ENCODE measurements at places on chromosomes 2 and 18. TPM values are rescaled to one million over a fixed set of nuclear protein-coding genes. Genes with fewer than 3 reads are reported as not detected.
A peak's percentile ranks its signal among the peaks of the same experiment; 100 is the strongest.

- peaks cover 24% of the 10 kb centered on the region for H3K36me3 ChIP-seq
- H3K4me3 ChIP-seq: no peak overlapping the region
- H3K4me1 ChIP-seq: peaks cover 3% of the 10 kb centered on the region
- no peak overlapping the region for H3K27ac ChIP-seq
- H3K27me3 ChIP-seq: peaks cover 18% of the 10 kb centered on the region
Observed at GRCh38 chr2:1224901-1225300, 188.4 kb upstream of the TPO start.

GRCh38 chr18:57807336-57808117 lies 4.4 kb upstream of the ATP8B1 start:
- no peak overlapping the region for H3K4me3 ChIP-seq
- DNase-seq: no peak
- H3K4me1 ChIP-seq: peaks cover 18% of the 10 kb centered on the region
- peaks cover 4% of the 10 kb centered on the region for H3K36me3 ChIP-seq

GRCh38 chr18:73355121-73355520 lies 487.3 kb upstream of the NETO1 start:
- H3K4me1 ChIP-seq: no peaks in the 10 kb centered on the region
- no peaks in the 10 kb centered on the region for H3K27me3 ChIP-seq
- no peaks in the 10 kb centered on the region for H3K36me3 ChIP-seq
- H3K4me3 ChIP-seq: no peak overlapping the region
- H3K27ac ChIP-seq: no peak overlapping the region

- H3K27me3 ChIP-seq: peaks cover 21% of the 10 kb centered on the region
- H3K4me3 ChIP-seq: no peak overlapping the region
- no peak for DNase-seq
- peaks cover 4% of the 10 kb centered on the region for H3K36me3 ChIP-seq
- peaks cover 15% of the 10 kb centered on the region for H3K4me1 ChIP-seq
Observed at GRCh38 chr18:48139431-48140347, 209.2 kb upstream of the SMAD2 start.

DNA sequence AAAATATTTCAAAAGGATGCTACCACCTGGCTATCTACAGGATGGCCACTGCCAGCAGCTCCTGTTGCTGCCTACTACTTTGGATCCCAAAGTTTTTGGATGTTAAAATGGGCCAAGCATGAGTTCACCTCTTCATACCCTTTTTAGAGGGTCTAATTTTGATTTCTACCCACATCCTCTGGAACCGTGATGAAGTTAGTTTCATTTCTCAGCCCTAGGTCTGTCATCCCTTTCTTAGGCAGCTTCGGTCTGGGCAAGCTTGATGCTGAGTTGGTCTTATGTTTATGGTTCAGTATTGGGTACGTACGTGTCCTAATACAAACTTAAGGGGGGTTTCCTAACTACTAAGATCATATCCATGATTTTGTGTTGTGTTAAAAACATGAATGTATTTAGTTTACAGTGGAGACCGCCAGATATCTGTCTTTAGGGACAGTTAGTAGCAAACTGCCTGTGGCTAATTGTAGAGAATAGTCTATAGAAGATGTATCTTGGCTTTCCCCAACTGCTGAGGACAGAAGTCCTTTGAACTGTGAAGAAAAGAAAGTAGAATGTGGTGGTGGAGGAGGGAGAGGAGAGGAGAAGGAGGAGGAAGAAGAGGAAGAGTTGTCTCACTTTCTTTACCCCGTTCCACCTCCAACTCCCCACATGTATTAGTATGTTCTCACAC lies 184.9 kb downstream of the UBE2E3 start:
- H3K27ac ChIP-seq: no peak overlapping the region
- no peak overlapping the region for H3K4me3 ChIP-seq
- H3K27me3 ChIP-seq: no peaks in the 10 kb centered on the region
- H3K36me3 ChIP-seq: no peaks in the 10 kb centered on the region
- DNase-seq: no peak
- no peaks in the 10 kb centered on the region for H3K4me1 ChIP-seq

- no peaks in the 10 kb centered on the region for H3K4me1 ChIP-seq
- H3K27me3 ChIP-seq: peaks cover 3% of the 10 kb centered on the region
- no peak overlapping the region for H3K4me3 ChIP-seq
- DNase-seq: no peak
Observed at GRCh38 chr2:100767224-100767653, 52.7 kb upstream of the NPAS2 start.

DNA sequence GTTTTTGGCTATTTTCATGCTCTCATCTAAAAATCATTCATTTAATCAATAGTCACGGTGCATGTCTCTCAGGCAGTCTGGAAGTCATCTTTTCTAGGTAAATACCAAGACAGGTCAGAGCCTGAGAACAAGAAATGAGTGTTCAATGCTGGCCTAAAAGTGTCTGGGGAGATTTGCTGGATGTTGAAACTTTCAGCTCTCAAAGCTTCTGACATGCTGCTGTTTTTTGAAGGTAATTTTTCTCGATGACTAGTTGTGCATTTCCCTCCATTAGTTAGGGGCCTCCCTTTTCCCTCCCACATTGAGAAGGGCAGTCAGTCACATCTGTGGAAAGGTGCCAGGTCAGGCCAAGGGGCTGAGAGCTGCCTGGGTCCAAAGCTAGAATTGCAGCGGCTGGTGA lies 115.6 kb downstream of the LPIN1 start:
- no peak for DNase-seq
- H3K4me1 ChIP-seq: peaks cover 14% of the 10 kb centered on the region
- H3K27me3 ChIP-seq: peaks cover 3% of the 10 kb centered on the region
- peaks cover 22% of the 10 kb centered on the region for H3K36me3 ChIP-seq

DNA sequence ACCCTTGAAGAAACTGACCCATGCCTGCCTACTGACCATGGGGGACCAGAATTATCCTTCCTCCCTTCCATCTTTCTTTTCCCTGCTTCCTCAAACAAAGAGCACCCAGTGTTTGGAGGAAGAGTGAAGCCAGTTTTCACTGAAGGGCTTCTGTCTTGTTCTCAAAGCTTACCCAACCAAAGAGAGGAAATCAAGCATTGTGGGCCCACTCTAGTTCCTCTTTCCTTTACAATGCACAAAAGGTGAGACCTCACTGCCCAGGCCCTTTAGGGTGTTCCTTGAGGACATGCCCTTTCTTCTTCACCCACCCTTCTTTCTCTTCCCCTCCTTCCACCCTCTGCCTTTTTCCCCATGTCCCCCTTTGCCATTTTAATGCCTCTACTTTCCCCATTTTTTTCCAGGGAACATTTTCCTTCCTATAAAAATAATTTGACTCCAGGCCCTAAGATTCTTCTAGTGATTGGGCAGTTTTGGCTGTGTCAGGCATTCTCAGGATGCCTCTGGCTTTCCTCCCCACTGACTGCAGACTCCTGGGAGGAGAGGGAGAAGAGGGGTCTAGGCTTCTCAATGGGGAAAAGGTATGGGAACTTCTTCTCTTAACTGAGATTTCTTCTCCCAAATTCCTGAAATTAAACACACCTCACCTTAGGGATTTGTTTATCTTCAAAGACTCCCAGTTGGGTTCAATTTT lies 126.6 kb upstream of the RMDN2 start:
- no peak for DNase-seq
- H3K27me3 ChIP-seq: peaks cover 2% of the 10 kb centered on the region
- peaks cover 14% of the 10 kb centered on the region for H3K4me1 ChIP-seq
- no peak overlapping the region for H3K4me3 ChIP-seq
- H3K27ac ChIP-seq: no peak overlapping the region

- DNase-seq: no peak
- peaks cover 33% of the 10 kb centered on the region for H3K36me3 ChIP-seq
- H3K4me3 ChIP-seq: no peak overlapping the region
- H3K27me3 ChIP-seq: peaks cover 5% of the 10 kb centered on the region
- peaks cover 24% of the 10 kb centered on the region for H3K4me1 ChIP-seq
- H3K27ac ChIP-seq: no peak overlapping the region
Observed at GRCh38 chr2:33130544-33130943, 183.8 kb downstream of the LTBP1 start.

DNA sequence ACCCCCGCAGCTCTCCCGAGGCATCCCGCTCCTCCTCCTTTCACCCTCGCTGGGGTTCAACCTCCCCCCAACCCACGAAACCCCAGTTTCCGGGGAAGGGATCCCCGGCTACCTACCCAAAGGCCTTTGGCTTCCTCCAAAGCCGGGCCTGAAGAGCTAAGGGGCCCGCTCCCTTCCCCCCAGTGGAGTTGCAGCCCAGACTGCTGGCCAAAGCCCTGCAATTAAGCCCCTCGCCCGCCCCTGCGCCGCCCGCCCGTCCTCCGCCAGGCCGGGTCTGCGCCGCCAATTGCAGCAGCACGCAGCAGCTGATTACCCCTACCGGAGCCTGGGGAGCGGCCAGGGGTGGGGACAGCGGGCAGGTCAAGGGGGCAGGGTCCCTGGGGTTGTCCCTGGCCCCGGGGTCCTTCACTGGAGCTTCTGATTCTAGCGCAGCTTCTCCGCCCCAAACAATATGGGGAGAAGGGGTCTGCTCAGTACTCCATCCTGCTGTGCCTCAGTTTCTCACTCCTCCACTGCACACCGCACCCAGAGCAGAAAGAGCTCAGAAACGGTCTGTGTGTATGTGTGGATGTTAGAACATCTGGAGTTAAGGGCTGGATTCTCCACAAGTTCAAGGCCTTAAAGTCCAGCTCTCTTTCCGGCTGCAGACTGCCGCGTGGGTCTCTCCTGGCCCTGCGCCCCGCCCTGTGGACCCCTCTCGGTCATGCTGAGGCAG lies 16.9 kb downstream of the WNT10A start:
- DNase-seq: no peak
- H3K4me3 ChIP-seq: no peak overlapping the region
- peaks cover 9% of the 10 kb centered on the region for H3K36me3 ChIP-seq
- no peak overlapping the region for H3K27ac ChIP-seq

DNA sequence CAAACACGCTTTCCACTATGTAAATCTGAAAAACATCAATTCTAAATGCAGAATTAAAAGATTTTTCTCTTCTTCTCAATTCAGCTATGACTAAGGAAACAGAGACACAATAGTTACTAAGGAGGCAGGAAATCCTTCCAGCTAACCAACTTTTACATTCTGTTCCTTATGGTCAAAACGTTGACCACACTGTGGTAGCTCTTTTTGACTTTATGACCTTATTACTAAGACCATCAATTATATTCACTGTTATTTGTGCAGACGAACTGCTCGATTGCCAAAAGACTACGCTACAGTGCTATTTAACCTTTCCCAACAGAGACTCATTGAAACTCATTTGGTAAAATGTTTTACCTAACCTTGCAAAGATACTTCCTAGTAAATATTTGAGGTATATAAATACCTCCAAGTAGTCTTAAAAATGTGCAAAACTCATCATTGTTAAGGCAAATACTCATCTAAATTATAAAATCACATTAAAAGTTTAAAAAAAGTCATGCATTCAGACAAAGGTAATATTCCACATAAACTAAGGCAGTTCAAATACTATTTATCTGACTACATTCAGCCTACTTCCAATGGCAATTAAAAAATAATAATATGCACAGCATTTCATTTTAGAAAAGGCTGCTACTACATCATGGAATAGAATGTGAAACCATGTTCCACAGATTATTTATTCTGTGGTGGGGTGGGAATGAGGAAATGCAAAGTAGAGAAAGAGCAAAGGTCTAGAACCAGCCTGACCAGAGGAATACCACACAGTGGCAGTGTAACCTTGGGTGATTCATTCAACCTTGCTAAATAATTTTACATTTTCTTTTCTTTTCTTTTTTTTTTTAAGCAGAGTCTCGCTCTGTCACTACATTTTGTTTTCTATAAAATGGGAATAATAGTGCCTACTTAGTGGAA lies 139.9 kb downstream of the THADA start:
- peak overlapping the region; percentile 96 for H3K27ac ChIP-seq
- DNase-seq: no peak
- peaks cover 5% of the 10 kb centered on the region for H3K27me3 ChIP-seq
- H3K4me3 ChIP-seq: no peak overlapping the region
- H3K36me3 ChIP-seq: no peaks in the 10 kb centered on the region

Gene TNFAIP6
- not detected for total RNA-seq

Gene LDAH
- total RNA-seq: 21.9 TPM

Gene ASB18
- not detected for total RNA-seq

Gene MXD1
- total RNA-seq: 3.3 TPM

Gene PTPRN
- total RNA-seq: 1.1 TPM

Gene COL6A3
- 1.6 TPM for total RNA-seq

Gene ACADL
- total RNA-seq: not detected

Gene TTC27
- total RNA-seq: 12.7 TPM
